ENCODE measurements at places on chromosomes 6 and 20.
A peak's percentile ranks its signal among the peaks of the same experiment; 100 is the strongest.

DNA sequence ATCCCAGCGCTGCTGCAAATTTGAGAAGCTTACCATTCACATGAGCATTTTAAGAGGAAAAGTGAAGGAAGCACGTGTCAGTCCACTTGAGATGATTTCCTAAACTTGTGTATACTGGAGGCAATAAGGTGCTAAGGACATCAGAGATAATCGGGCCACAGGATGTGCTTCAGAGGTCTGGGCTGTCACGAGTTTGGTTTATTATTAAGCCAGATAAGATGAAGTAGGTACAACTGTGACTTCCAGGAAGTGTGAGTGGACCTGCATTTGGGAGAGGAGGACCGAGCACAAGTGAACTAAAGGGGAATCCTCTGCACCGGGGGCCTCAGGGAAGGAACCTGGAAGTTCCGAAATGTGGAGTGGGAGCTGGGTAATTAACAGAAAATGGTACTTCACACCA is 1.4 kb downstream of the SAMD5 start:
- no peak for DNase-seq

GRCh38 chr6:121880831-121881230 is 445.4 kb downstream of the GJA1 start:
- no peak for DNase-seq

DNA sequence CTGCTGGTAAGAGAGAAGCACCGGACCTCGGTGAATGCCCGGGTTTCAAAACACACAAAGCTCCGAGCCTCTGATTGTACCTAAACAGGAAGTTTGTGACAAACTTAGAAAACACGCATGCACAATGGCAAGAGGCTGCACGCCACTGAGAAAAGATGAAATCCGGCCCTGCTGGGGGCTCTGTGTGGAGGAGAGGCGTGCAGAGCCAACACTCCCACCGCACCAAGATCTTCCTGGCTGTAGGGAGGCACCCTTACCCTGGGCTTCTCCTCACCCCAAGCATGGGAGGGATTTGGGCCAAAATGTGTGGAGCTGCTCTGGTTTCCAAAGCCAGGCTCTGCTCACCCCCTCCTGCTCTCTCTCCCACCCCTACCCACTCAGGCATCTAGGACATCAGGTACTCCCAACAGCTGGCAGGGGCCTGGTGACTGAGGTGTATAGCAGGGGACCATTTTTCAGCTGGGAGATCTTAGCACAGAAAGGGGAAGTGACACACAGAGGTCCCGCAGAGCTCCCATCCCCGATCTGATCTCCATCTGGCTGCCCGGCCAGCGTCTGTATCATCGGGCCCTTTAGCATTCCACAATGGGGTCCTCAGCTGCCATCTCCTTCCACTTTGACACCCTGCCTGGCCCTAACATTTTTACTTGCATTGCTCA is 84.2 kb downstream of the TRERF1 start:
- peak; percentile 30 for DNase-seq

DNA sequence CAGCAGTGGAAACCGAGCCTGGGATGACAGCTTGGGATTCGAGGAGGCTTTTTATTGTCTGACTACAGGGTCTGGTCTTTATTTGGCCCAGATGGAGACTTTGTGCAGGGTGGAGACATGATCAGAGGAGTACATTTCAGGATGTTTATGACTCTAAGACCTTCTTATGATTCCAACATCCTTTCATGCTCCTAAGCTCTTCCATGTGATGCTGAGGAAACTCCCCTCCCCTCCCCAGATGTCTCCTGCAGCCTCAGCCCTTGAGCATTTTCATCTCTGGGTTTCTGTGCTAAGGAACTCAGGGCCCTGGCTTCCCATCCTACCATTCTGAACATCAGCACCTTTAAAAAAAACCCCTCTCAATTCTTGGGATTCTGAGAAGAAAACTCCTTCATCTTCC is 186.6 kb downstream of the SOX4 start:
- DNase-seq, result no peak

- no peak for DNase-seq
Measured at GRCh38 chr6:53866226-53866625, 71.4 kb downstream of the LRRC1 start.

GRCh38 chr6:5083307-5083583 is 1.9 kb upstream of the PPP1R3G start:
- DNase-seq, result no peak

DNA sequence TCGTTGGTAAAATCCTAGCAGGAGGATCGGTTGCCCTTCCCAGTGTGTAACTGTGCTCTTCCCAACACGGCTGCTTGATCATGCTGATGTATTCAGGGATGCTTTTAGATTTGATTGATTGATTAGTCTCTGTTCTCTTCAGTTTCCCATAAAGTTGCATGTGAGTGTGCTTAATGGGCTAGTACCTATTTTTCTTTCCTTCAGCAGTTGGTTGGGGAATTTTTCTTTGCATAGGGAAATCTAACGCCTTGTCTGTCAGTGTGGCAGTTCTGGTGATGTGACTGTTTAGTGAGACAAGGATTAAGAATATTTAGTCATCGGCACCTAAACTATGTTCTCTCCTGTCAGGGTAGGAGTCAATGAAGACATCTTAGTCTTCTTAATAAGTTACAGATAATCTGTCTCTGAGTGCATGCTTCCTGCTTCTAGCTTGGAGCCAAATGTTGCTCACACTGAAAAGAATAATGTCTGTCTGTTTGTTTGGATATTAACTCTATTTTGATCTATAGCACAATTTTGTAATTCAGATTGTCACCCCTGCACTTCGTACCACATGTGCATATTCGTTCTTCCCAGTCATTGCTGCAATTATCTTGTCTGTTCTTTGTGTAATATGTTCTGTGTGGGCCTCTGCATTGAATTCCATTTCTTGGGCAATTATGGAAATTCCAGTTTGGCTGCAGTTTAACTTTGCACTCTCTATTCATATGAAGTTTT is 169.9 kb downstream of the EDN1 start:
- no peak for DNase-seq

GRCh38 chr6:19738010-19738409 is 99.2 kb upstream of the ID4 start:
- no peak for DNase-seq

DNA sequence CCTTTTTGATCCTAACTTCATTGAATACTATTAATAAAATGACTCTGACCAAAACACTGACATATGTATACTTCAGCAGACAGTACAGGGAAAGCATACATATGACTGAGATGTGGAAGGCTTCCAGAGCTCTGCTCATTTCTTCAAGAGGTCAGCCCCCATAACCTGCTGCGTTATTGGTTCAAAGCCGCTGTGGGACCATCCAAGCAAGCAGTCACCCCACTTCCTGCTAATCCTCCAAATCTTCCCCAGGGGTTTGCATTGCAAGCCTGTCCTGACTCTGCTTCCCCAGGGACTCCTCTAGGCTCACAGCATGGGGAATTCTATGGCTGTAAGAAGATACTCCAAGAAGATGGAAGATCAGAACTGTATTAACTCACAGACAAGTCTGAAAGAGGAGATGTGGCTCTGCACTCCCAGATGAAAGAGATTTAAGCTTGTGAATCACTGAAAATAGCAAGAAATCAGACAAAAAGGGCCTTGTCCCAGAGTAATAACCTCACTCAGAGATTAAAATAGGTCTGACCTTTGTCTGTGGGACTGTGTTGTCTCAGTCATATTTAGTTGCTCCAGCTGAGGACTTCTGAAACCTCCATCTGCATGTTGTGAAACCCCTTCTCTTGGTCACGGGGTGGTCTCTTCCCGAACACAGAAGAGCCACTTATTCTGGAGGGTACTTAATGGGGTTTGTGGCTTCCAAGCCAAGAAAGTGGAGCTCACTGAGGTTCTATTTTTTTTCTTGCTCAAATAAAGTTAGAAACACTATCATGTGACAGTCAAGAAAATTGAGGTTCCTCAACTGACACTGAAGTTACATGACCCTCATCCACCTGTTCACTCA is 101.5 kb upstream of the MARCKS start:
- no peak for DNase-seq

GRCh38 chr6:139143111-139143510 is 8.2 kb downstream of the HECA start:
- DNase-seq, result no peak

- no peak for DNase-seq
Measured at GRCh38 chr20:57968120-57968519, 258.3 kb upstream of the PMEPA1 start.

DNA sequence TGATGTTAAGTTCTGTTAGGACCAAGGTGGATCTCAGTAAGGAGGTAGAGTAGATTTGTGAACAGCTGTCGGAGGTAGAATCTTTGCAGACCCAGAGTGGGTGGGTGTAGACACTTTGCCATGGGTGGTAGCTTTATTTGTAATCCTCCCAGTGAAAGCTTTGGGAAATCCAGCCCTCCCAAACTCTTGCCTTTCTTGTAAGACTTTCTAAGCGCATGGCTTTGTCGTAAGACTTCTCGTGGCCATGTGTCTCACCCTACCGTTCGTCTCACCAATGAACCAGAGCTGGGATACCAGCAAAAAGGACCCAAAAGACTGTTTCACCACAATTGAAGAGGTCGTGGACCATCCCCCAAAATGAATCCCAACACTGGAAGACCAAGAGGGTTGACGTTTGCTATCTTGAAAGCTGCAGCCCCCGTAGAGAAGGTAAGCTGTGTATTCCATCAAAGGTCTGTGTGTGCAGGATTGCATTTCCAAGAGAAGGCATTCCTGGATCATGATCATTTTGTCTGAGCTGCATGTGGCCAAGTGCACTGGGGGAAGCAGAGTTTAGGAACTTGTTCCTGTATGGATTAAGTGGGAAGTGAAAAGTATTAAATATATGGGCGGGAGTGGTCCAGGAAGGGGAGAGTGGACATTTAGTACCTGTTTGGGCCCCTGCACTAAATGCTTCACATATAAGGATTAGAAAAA is 5.8 kb upstream of the TMEM14A start:
- no peak for DNase-seq

DNA sequence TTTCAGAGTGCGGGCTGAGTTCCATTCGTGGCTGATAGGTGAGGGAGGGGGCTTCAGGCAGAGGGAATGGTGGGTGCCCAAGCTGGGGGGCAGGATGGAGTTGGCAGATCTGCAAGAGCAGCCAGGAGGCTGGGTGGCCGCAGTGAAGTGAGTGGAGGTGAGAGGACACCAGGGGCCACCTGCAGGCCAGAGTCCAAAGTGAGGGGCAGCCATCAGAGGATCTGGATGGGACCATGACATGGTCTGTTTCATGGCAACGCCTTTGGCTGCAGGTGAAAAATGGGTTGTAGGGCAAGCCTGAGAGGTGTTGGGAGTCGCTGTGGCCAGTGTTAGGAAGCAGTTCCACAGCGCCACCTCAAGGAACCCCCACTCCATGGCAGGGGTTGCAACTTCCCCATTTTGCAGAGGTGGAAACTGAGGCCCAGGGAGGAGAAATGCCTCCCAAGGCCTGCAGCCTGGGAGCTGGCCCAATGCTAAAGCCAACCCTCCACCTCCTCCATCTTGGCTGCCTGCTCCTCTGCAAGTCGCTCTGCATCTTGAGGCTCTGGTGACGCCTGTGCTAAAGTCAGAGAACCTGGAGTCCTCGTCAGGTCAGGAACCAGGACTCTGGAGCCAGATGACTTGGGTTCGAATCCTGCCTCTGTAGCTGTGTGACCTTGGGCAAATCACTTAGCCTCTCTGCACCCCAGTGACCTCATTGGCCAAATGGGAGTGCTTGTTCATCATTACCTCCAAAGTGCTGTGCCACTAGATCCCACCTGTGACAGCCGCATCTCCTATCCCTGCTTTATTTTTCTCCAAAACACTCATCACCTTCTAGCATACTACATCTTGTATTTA is 153.8 kb downstream of the CEBPB start:
- no peak for DNase-seq

GRCh38 chr6:41975276-41975675 is 33.7 kb upstream of the CCND3 start:
- no peak for DNase-seq

- DNase-seq, result no peak
Measured at GRCh38 chr6:53517021-53517420, 27.9 kb downstream of the GCLC start.

DNA sequence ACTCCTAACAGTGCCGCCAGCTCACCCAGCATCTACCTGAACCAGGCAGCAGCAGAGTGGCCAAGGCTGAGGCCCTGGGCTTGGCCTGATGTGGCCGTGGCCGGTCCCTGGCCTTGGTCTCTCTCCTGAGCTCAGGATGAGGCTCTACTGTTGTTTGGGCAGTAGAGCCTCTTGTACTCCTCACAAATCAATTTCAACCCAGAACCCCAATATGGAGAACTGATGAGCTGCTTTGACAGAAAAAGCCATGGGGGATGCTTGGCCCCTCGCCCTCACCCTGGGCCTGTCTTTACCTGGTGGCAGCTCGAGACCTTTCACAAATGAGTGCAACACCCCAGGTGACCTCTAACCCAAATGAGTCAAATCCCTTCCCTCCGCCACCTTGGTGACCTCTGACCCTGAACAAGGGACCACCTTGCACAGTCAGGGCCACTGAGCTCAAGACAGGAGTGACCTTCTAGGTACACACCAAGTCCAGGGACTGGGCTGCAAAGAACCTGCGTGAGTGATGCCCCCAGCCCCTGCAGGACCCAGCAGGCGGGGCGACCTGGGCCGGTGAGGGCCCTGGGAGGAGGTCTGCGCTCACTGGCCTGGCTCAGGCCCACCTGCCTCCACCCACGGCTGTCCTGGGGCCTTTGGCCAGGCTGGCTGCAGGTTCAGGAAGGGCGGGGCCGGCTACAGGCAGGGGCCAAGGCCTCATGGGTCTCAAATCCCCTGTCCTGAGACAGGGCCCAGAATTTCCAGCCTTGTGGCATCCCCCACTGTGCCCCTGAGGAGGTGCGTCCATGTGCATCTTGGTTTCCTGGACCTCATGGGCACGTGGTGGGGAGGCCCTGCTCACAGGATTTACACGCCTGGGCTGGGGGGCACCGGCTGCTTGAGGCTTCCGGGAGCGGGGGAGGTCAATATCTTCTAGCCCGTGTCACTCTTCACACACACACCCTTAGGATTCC is 30.2 kb downstream of the PSMG4 start:
- DNase-seq, result no peak

GRCh38 chr6:163808871-163809270 is 394.4 kb downstream of the QKI start:
- no peak for DNase-seq
